ENCODE measurements at places on chromosomes 1 and 21.
A peak's percentile ranks its signal among the peaks of the same experiment; 100 is the strongest.

GRCh38 chr21:27380303-27380702 lies 413.4 kb upstream of the ADAMTS5 start:
- DNase-seq, result no peak

GRCh38 chr1:94093996-94094395 lies 27.0 kb downstream of the ABCA4 start:
- DNase-seq, result no peak

GRCh38 chr1:64194168-64195080 lies 9.0 kb upstream of the UBE2U start:
- DNase-seq, result no peak

DNA sequence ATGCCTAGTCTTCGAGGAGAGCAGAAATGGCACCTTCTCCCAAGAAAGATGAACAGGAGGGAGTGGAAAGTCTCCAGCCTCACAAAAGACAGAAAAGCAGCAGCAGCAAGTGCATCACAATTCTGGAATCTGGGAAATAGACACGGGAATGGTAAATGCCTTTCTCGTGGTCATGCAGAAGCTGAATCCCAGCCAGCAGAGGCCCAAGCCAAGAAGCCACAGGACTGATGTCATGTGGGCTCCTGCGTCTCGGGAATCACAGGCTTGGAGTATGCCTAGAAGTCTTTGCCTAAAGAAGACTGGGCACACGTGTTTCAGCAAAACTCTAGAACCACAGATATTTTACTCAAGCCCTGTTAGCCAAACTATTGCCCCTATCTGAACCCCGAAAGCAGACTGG lies 260.3 kb upstream of the PLD5 start:
- DNase-seq, result no peak

- DNase-seq, result no peak
Observed at GRCh38 chr1:3669971-3670431, 17.7 kb downstream of the TP73 start.

DNA sequence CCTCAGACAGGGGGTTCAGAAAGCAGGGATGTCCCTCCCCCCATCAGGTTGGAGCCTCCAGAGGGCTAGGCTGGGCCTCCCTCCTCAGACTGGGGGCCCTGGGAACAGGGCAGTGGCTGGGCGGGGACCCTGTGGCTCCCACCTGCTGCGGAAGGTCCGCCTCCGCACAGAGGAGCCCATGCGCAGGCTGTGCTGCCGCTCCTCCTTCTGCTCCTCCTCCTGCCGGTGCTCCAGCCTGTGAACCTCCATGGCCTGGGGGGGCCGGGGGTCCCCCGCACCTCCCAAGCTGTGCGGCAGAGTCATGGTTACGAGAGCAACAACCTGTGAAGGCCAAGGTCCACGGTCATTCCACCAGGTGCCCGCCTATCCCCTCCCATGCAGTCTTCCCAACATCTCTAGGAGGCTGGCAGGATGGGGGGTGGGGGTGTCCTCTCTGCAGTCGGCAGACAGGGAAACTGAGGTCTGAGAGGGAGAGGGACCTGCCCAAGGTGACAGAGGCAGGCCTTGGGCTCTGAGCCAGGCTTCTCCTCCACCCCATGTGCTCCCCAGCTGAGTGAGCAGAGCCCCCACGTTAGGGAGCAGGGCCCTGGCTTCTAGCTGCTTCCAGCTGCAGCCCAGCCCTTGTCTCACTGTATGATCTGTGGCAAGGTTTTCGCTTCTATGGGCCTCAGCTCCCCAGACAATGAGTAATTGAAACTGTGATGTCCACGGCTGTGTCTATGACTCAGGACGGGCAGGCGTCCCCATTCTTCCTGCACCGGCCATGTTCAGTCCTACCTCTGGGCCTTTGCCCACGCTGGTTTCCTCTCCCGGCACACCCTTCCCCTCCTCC lies 3.4 kb downstream of the MYOM3 start:
- no peak for DNase-seq

GRCh38 chr1:78301141-78301540 lies 189.6 kb upstream of the PTGFR start:
- DNase-seq, result no peak

DNA sequence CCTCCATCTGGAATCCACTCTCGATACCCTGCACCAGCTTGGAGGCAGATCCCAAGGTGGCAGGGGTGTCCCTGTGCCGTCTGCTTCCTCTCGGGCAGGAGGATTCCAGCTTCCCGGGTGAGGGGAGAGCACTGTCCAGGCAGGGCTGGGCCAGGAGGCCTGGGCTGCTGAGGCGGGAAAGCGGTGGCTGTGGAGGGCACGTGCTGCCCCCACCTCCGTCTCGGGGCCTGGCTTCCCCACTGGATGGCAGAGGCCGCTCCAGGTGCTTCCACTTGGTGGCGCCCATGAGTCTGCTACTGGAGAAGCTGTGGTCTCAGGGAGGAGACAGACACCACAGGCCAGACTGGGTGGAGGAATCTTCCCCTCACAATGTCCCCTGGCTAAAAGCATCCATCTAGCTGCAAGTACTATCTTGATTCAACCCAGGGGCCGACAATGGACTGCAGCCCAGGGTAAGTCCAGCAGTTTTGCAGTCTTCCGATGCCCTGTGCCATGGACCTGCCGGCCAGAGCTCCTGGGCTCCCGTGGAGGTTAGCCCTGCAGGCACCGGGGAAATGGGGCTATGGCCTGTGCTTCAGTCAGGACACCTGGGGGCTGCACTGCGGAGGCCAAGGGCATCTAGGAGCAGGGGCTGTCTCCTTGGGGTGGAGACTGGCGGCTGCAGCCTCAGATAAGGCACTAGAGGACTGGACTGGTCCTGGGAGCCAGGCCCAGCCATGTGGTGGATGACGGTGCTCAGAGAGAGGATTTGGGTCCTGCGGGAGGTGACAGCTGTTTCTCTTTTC lies 41.3 kb upstream of the EIF4G3 start:
- no peak for DNase-seq

GRCh38 chr1:155052439-155053395 lies 1.6 kb downstream of the ADAM15 start:
- DNase-seq, result no peak

DNA sequence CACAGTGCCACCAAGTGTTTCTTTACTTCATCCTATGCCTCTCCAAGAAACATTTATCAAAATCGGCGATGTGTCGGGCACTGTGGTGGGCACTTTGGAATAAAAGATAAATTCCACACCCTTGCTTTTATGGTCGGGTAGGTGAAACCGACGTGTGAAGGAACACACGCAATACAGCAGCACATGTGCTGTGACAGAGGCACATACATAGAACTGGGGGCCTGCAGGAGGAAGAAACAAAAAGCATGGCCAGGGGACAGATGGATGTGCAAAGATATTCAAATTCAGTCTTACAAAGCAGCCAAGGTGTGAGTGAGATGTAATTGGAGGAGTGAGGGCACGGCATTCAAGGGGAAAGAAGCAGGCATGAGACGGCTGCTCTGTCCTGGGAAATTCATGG lies 282.0 kb downstream of the PBX1 start:
- DNase-seq, result no peak

- no peak for DNase-seq
Observed at GRCh38 chr1:210292231-210292871, 36.4 kb upstream of the HHAT start.

GRCh38 chr1:175150596-175151319 lies 41.8 kb downstream of the KIAA0040 start:
- no peak for DNase-seq

DNA sequence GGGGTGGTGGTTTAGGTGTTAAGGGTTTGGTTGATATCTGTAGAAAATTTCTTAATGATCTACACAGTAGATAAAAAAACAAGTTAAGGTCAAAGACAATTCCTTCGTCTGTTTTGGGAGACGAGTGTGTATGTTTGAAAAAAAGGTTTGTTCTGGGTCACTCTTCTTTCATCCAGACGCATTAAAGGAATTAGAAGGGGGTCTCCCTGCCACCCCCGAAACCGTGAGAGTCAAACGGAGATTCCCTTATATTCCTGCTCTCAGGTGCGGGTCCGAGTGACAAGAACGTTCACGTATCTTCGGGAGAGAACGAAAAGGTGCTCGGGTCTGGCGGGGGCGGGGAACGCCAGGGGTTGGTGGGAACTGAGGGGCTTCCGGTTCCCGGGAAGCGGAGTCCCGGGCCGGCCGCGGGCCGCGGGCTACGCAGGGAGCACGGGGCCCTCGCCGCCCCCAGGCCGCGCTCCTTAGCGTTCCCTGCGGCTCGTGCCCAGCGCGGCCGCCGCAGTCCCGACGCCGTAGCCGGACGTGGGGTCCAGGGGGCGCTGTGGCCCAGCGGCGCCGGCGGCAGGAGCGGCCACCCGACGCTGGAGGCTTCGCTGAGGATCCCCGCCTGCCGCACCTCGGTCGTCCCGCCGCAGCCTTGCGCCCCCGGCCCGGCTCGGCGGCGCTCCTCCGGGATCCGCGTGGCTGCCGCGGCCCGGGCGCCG lies at the start of gene ZFYVE9:
Gene ZFYVE9 (plus strand): TSS at position 577 of the 707 bp plus-strand sequence. CDS start 91,118 bp downstream, outside the sequence.
- peak; percentile 64 for DNase-seq

- DNase-seq, result no peak
Observed at GRCh38 chr1:245605480-245606156, 450.8 kb downstream of the KIF26B start.

- no peak for DNase-seq
Observed at GRCh38 chr21:43190951-43191350, 22.1 kb downstream of the CRYAA start.

GRCh38 chr1:223731133-223731770 lies 18.9 kb downstream of the CAPN2 start:
- DNase-seq, result no peak

DNA sequence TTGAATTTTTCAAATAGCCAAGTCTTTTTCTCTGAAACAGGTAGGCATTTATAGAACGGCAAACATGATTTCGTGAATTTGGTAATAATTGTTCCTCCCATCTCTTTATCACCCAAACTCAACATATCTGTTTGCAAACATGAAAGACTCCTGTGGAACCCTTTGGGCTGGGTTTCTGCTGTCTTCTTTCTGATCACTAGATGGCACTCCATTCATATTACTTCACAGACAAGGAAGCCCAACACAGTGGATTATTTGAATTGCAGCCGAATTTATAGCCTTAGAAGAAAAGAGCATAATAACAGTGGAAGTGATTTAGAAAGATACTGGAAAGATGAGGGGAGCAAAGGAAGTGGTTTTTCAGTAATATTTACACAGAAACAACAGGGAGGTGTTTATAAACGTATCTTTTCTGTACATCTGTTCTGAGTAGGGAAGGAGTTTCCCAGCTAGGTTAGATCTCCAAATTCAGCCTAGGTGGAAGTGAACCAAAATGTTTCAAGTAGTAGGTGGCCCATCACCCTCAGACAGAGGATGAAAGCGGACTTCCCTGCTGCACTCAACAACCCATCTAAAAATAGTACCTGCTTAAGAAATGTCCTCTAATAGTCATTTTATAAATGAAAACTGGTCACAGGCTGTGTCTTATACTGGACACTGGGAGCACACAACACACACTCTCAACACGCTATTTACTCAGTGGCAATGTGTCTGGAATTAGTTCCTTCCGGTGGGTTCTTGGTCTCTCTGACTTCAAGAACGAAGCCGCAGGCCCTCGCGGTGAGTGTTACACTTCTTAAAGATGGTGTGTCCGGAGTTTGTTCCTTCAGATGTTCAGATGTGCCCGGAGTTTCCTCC lies 67.6 kb downstream of the MAP3K21 start:
- no peak for DNase-seq

DNA sequence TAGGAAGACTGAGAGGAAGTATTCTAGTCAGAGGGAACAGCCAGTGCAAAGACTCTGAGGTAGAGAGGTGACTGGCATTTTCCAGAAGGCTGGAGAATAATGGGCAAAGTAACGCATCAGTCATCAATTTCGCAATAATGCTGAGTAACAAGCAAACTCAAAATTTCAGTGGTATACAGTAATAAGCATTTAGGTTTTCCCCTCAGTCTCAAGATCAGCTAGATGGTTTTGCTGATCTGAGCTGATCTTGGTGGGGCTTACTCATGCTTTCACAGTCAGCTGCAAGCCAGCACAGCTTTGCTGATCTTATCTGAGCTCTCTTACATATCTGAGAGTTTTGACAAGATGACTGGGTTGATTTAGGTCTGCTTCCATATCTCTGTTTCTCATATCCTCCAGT lies 108.7 kb downstream of the TSEN15 start:
- no peak for DNase-seq

DNA sequence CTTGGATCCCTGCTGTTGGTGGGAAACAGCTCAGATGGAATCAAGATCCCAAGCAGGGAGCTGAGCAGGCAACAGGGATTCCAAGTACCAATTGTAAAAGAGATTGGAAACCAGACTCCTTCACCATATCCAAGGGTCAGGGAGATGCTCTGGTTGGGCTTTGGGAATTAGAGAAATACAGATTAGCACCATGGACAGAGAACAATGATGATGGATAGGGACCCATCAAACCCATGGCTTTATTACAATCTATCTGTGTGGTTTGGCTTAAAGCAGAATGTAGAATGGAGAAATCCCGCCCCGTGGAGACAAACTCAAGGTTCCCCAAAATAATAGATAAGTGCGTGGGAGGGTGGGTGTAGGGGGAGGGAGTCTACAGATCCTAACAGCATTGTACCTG lies 120.7 kb upstream of the CSF3R start:
- DNase-seq, result no peak

DNA sequence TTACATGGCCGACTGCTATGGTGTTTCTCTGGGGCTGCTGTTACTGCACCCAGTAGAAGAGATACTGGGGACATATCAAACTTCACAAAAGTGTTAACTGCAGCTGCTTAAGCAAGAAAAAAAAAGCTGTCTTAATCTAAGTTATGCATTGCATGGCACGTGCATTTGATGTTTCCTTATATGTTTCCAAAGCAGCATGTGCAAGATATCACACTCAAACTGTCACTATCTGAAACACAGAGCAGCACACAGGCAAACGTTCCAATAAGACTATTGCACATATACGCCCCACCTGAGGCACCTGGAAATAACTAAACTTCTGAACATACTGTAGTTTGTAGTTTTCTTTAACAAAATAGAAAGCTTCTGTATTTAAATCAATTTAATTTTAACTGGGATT lies 671.4 kb upstream of the ADGRL2 start:
- DNase-seq, result no peak

GRCh38 chr1:191695865-191696264 lies 462.4 kb upstream of the RGS18 start:
- no peak for DNase-seq

GRCh38 chr1:53715478-53715877 lies 23.5 kb downstream of the GLIS1 start:
- DNase-seq, result no peak
